Breast epithelium (tissue), 4 donors: ENCODE measurements at places on chromosomes 2 and 18.

- DNase-seq: no peak
Measured at GRCh38 chr18:48388478-48388877, 20.7 kb downstream of the ZBTB7C start.

GRCh38 chr2:62152000-62152399 lies 43.9 kb upstream of the B3GNT2 start:
- no peak for DNase-seq

GRCh38 chr2:64214281-64215115 lies 70.3 kb upstream of the PELI1 start:
- DNase-seq: no peak

DNA sequence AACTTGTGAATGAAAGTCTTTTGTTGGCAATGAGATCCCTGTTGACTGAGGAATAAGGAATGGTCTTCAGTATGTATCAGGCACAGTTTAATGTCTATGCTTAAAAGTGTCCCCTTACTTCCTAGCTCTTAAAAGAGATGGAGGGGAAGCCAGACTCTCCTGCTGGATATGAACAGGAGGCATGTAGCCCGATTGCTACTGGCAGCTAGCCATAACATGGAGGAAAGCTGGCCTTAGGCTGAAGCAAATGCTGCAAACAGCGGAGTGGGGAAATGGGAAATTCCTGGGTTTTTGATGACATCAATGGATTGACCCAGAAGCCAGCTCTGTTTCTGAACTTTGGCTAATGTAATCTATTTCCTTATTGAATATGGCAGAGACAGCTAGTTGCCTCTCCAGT lies 266.1 kb downstream of the SLC4A3 start:
- DNase-seq: no peak

GRCh38 chr2:10794876-10795275 lies 17.7 kb downstream of the PDIA6 start:
- DNase-seq: no peak

- DNase-seq: no peak
Measured at GRCh38 chr18:62413206-62413605, 88.1 kb downstream of the TNFRSF11A start.

GRCh38 chr18:9210966-9211365 lies 74.4 kb downstream of the ANKRD12 start:
- DNase-seq: no peak

GRCh38 chr18:10141559-10141958 lies 227.7 kb downstream of the VAPA start:
- no peak for DNase-seq

DNA sequence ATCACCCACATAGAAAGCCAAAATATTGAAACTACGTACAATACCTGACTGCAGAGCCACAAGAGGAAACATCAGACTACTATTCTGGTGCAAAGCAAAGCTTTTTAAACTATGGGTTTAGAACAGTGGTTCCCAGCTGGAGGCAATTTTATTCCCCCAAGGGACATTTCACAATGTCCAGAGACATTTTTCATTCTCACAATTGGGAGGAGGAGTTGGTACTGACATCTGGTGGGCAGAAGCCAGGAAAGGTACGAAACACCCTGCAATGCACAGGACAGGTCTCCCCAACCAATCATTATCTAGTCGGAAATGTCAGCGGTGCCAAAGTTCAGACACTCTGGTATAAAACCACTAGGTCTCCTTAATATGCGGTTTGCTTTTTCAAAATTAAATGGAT lies 88.4 kb upstream of the ARL5A start:
- no peak for DNase-seq

- DNase-seq: no peak
Measured at GRCh38 chr2:12722447-12723316, 5.9 kb downstream of the TRIB2 start.
